Neural progenitor cell (in vitro differentiated cells): ENCODE measurements at places on chromosomes 7 and 10.
A peak's percentile ranks its signal among the peaks of the same experiment; 100 is the strongest.

GRCh38 chr7:91306266-91306665 lies 42.0 kb downstream of the FZD1 start:
- no peak overlapping the region for H3K4me3 ChIP-seq
- H3K27me3 ChIP-seq, result no peaks in the 10 kb centered on the region
- H3K36me3 ChIP-seq, result no peaks in the 10 kb centered on the region

- no peak for DNase-seq
- H3K27me3 ChIP-seq, result peaks cover 7% of the 10 kb centered on the region
- no peaks in the 10 kb centered on the region for H3K4me1 ChIP-seq
- H3K27ac ChIP-seq, result no peak overlapping the region
Observed at GRCh38 chr7:121322460-121322859, 6.3 kb upstream of the WNT16 start.

DNA sequence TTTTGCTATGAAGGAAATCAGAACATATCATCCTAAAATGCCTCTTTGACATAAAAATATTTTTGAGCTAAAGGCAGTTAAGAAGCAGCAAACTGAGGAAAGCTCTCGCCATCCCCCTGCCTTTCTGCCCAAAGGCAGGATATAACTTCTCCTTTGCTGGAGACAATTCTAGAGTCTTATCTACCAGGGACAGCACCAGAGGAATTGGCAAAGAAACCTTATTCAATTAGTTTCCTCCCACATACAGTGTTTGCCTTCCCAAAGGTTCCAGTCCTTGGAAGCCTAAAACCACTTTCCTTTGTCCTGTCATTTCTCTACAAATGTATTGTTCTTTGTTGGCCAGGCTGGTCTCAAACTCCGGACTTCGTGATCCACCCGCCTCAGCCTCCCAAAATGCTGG lies 33.7 kb downstream of the MASTL start:
- H3K27me3 ChIP-seq, result no peaks in the 10 kb centered on the region
- H3K4me1 ChIP-seq, result no peaks in the 10 kb centered on the region
- no peak overlapping the region for H3K4me3 ChIP-seq
- no peaks in the 10 kb centered on the region for H3K36me3 ChIP-seq

DNA sequence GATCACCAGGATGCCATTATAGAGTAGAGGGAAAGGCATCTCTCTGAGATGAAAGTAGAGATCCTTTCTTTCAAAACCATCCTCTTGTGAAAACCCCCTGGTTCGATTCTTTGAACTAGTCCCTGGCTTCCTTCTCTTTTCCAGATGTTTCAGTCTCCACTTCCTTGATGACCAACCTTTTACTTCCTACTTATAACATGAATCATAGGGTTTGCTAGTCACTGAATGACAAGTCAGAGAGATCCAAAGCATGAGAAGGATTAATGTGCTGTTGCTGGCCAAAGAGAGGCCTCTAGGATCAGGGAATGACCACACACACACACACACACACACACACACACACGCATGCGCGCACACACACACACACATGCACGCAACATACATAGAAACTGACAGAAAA lies 161.1 kb upstream of the FRMD4A start:
- H3K4me1 ChIP-seq, result no peaks in the 10 kb centered on the region
- H3K27ac ChIP-seq, result no peak overlapping the region
- H3K36me3 ChIP-seq, result no peaks in the 10 kb centered on the region
- no peak for DNase-seq
- no peaks in the 10 kb centered on the region for H3K27me3 ChIP-seq

- peaks cover 53% of the 10 kb centered on the region for H3K27me3 ChIP-seq
- H3K36me3 ChIP-seq, result no peaks in the 10 kb centered on the region
- peak; percentile 71 for DNase-seq
- peaks cover 23% of the 10 kb centered on the region for H3K4me1 ChIP-seq
Observed at GRCh38 chr7:5429253-5429856, 5.7 kb upstream of the TNRC18 start.

- DNase-seq, result no peak
- H3K4me1 ChIP-seq, result peaks cover 27% of the 10 kb centered on the region
- H3K27me3 ChIP-seq, result no peaks in the 10 kb centered on the region
- no peak overlapping the region for H3K4me3 ChIP-seq
- no peak overlapping the region for H3K27ac ChIP-seq
Observed at GRCh38 chr7:26444555-26444954, 152.9 kb downstream of the SNX10 start.

DNA sequence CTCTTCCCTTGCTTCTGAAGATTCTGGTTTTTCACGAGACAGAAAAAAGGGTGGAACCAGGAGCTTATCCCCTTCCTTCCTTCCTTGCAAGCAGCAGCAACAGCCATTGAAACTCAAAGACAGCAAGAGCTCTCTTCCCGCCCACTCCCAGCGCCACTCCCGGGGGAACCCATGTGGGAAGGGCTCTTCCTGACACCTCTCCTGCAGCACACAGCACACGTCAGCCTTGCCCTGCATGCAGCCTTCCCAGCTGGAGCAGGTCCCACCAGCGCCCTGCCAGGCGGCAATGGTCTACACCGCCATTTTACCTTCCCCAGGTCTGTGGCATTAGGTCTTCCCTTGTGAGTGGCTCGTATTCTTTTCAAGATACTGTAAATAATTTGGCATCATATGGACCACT lies 161.8 kb downstream of the MGMT start:
- H3K27ac ChIP-seq, result no peak overlapping the region
- DNase-seq, result no peak
- H3K4me3 ChIP-seq, result no peak overlapping the region
- H3K27me3 ChIP-seq, result no peaks in the 10 kb centered on the region
- no peaks in the 10 kb centered on the region for H3K4me1 ChIP-seq

- H3K4me1 ChIP-seq, result peaks cover 42% of the 10 kb centered on the region
- H3K4me3 ChIP-seq, result no peak overlapping the region
- DNase-seq, result no peak
- H3K27me3 ChIP-seq, result no peaks in the 10 kb centered on the region
- no peaks in the 10 kb centered on the region for H3K36me3 ChIP-seq
Observed at GRCh38 chr7:70634071-70634470, 497.9 kb upstream of the GALNT17 start.

DNA sequence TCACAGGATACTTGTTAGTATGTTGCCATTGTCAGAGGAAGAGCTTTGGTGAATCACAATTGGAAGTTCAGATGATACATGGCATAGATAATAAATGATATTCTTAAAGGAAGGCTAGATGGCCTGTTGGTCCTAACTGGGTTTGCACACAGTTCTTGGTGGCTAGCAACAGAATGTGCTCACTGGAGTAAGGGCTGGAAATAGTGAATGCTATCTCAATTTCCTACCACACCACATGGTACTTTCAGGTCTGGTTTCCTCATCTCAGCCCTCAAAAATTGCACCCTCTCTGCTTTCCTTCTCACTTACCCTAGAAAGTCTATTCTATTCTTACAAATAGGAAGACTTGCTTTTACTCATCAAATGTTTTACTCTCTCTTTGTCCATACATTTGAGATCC lies 622.5 kb downstream of the ANKRD7 start:
- H3K27me3 ChIP-seq, result no peaks in the 10 kb centered on the region
- no peak overlapping the region for H3K27ac ChIP-seq
- peaks cover 5% of the 10 kb centered on the region for H3K4me1 ChIP-seq
- no peak overlapping the region for H3K4me3 ChIP-seq
- DNase-seq, result no peak

- H3K36me3 ChIP-seq, result no peaks in the 10 kb centered on the region
- H3K4me1 ChIP-seq, result no peaks in the 10 kb centered on the region
- no peak for DNase-seq
- no peak overlapping the region for H3K27ac ChIP-seq
Observed at GRCh38 chr10:31120961-31121685, 89.5 kb upstream of the ZNF438 start.

DNA sequence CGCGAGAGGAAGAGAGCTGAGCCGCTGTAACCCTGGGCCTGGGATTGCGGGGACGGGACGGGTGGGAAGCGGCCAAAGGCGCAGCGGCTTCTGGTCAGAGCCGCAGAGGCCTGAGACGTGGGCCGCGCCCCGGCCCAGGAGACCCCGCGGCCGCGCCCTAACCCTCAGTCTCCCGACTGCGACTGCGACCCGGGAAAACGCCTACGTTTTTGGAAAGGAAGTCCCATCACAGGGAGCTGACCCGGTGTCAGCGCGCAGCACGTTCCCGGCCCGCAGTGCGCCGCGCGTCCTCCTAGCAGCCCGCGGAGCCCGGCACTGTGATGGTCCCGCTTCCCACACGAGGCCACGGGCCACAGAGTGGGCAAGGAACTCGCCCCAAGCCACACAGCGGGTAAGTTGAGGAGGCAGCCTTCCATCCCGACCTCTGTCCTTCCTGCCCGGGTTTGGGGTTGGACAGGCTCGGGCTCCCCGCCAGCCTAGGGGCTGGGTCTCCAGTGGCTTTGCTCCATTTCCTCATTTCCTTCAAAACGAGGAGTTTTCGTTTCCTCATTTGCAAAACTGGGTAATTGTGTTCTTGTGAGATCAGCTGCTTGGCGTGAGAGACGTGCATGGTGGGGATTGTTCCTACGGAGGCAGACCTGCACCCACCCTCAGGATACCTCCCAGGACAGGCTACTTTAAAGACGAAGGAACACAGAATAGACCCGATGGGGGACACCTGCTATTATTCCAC lies 1.2 kb downstream of the GPNMB start:
- peaks cover 16% of the 10 kb centered on the region for H3K27me3 ChIP-seq
- H3K4me1 ChIP-seq, result no peaks in the 10 kb centered on the region
- peak; percentile 9 for DNase-seq
- no peaks in the 10 kb centered on the region for H3K36me3 ChIP-seq
- no peak overlapping the region for H3K27ac ChIP-seq

DNA sequence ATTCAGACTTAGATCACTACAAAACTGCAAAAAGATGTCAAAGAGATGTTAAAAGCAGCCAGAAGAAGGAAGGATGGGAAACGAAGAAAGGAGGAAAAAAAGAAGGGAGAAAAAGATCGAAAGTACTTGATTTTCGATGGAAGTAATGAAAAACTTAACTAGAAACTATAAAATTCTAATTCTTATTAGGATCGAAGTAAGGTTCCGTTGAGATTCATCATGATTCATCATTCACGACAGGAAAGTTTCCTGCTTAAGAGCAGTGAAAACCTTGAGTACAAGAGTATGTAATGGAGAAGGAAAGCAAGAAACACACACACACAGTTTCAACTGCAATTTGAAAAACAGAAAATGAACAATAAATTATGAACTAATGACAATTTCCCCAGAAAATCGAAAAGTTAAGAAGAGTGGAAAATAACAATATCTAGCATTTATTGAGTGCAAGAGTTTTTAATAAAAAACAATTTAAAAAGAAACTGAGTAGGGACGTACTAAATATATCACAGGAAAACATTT lies 1.1 kb upstream of the ING3 start:
- peaks cover 9% of the 10 kb centered on the region for H3K36me3 ChIP-seq
- no peak for DNase-seq
- H3K27me3 ChIP-seq, result no peaks in the 10 kb centered on the region
- H3K4me3 ChIP-seq, result peak overlapping the region; percentile 85
- H3K27ac ChIP-seq, result no peak overlapping the region

GRCh38 chr7:134703241-134703594 lies 56.6 kb downstream of the BPGM start:
- no peak overlapping the region for H3K4me3 ChIP-seq
- no peaks in the 10 kb centered on the region for H3K27me3 ChIP-seq
- DNase-seq, result no peak
- peaks cover 36% of the 10 kb centered on the region for H3K4me1 ChIP-seq

DNA sequence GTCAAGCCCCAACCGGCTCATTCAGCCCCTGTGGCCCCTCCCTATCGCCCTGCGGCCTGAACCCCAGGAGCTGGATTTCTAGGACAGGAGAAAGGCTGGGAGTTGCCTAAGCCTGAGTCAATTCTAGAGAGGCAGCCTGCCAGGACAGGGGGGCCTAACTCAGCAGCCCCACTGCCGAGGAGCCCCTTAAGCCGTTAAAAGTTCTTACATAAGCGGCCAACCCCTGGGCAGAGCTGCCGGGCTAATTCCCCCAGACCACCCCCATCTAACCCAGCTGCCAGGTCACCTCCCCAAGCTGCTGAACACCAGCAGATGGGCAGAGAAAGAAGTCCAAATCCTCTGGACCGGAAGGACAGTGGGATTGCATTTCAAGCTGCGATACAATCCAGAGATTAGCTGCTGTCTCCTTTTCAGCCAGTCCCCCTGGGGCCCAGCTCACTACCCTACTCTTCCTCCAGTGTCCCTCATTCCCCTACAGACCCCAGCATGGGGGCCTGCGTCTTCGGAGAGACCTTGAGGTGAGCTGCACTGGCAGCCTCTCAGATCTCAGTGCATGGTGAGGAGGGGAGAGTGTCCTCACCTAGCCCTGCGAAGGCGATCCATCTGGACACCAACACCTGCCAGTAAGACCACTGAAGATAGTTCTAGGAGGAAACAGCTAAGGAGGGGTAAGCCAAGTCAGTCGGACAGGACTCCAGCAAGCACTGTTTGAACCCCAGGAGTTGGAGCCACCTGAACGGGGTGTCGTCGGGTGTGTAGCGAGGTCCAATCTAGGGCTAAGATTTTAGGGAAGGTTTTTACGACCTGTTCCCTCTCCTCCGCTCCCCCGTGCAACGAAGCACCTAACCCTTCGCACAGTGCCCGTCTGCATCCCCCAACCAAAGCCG lies 830 bp downstream of the IMPDH1 start:
- H3K4me1 ChIP-seq, result peaks cover 38% of the 10 kb centered on the region
- no peak overlapping the region for H3K27ac ChIP-seq
- peak; percentile 76 for DNase-seq
- peak overlapping the region; percentile 65 for H3K4me3 ChIP-seq
- no peaks in the 10 kb centered on the region for H3K36me3 ChIP-seq
- H3K27me3 ChIP-seq, result peaks cover 96% of the 10 kb centered on the region

GRCh38 chr10:18414061-18414460 lies 237.3 kb downstream of the NSUN6 start:
- no peak overlapping the region for H3K4me3 ChIP-seq
- H3K27me3 ChIP-seq, result no peaks in the 10 kb centered on the region
- H3K4me1 ChIP-seq, result no peaks in the 10 kb centered on the region
- no peak overlapping the region for H3K27ac ChIP-seq

- H3K4me1 ChIP-seq, result no peaks in the 10 kb centered on the region
- H3K27me3 ChIP-seq, result no peaks in the 10 kb centered on the region
- H3K27ac ChIP-seq, result no peak overlapping the region
- H3K36me3 ChIP-seq, result no peaks in the 10 kb centered on the region
- no peak for DNase-seq
- no peak overlapping the region for H3K4me3 ChIP-seq
Observed at GRCh38 chr10:91146146-91146545, 74.3 kb upstream of the PCGF5 start.
